Aorta (tissue), 5 donors: ENCODE measurements at places on chromosomes 7 and 10. TPM values are rescaled to one million over a fixed set of nuclear protein-coding genes. Genes with fewer than 3 reads are reported as not detected.

DNA sequence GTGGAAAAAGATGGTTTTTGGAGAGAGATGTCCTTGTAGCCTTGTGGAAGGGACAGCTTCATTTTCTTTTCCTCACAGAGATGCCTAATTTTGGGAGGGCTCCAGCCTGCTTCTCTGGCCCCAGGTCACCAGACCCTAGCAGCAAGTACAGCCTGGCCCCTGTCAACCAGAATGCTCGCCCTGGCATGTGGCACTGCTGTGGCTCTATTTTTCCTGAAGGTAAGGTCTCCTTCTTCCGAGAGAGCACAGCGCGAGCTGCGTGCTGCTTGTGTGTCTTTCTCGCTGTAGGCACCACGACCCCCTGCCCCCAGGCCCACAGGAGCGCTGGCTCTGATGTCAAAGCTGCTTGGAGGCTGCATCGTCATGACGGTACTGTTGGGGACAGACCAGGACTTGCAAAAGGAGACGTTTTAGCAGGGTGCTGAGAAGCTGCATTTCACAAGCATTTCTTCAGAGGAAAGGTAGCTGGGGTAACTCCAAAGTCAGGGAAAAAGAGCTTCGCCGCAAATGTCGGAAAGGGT lies 58.7 kb downstream of the CLEC2L start:
- DNase-seq: no peak

DNA sequence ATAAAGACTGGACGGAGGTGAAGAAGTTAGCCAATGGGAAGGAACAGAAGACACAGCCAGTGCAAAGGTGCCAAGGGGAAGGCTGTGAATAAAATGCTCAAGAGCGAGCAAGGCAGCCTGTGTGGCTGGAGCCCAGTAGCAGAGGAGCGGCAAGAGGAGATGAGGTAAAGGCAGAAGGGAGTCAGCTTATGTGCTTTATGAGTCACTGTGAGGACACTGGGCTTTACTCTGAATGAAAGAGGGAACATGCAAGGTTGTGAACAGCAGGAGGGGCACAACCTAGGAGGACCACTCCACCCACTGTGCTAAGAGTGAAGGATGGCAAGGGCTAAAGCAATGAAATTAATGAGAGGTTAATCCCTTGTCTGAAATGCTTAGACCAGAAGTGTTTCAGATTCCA lies 129.0 kb upstream of the ODAD2 start:
- DNase-seq: no peak

DNA sequence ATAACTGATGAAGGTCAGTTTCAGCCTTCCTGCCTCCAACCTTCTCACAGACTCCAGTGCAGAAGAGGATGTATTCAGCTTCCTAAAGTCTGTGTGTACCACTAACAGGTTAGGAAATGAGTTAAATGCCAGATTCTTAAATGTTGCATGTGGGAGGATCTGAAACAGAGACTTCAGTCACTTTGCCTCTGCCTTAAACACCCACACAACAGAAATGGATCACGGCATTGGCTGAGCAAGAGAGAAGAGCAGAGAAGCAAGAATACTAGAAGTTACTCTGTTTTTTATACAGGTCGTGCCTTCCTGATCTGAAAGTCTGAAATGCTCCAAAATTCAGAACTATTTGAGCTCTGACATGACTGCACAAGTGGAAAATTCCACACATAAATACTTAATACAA lies 98.9 kb upstream of the ARHGAP21 start:
- DNase-seq: no peak

- no peak for DNase-seq
Measured at GRCh38 chr7:118239014-118239413, 14.5 kb downstream of the ANKRD7 start.

DNA sequence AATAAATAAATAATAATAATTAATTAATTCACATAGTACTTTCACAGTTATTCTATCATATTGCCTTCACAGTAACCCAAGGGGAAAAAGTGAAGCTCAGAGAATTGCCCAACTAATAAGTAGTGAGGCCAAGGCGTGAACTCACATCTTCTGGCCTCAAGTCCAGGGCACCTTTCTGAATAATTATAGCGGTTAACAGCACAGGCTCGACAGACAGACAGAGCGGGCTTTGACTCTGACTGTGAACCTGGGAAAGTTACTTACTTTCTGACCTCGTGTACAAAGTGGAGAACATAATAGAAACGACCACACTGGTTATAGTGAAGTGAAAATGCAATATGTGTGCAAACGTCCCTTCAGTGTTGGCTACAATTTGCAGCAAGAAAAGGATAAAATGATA lies 5.7 kb upstream of the SMKR1 start:
- no peak for DNase-seq

DNA sequence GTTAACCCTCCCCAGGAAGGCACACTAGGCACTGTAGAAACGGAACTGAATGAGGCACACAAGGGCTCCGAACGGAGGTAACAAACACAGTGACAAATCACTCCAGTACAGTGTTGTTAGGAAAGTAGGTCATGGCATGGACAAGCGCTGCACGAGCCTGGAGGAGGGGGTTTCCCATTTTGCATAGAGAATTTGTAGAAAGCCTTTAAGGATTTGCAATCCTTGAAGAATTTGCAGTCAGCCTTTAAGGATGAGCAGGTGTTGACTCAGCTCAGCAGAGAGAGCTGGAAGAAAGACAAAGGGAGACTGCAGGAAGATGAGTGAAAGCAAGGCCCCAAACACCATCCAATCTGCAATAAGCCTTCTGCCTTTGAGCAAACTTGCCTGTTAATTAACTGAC lies 51.1 kb upstream of the PPP1R3C start:
- no peak for DNase-seq

The SPDYE3 gene
- not detected for total RNA-seq
